ENCODE measurements at places on chromosomes 7 and 10.

DNA sequence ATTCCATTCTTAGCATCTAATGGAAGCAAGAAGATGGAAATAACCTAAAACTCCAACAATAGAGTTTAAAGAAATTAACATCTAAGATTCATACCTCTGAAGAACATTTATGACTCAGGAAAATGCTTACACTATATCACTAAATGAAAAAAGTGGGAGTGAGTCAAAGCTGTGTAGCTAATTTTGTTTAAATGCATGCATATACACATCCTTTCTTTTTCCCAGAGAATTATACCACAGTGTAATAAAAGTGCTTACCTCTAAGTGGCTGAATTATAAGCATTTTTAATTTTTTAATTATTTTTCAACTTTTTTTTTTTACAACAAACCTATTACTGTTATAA is 44.3 kb downstream of the CCDC71L start:
- DNase-seq: no peak

DNA sequence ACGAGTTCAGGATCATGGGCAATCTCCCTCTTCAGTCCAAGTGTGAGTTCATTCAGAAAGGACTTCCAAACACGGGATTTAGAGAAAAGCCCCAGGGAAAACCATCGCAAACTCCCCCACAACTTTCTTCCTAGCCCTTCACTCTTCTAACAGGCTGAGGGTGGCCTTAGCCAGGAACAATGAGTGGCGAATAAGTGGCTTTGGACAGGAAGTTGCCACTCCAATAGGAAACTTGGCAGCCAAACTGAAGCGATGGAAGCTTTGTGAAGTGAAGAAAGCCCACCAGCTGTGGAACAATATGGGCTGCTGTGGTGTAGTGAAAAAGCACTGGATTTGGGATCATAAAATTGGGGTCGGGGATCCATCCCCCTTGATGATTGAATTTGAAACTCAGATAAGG is 193.2 kb downstream of the TEX36 start:
- no peak for DNase-seq

DNA sequence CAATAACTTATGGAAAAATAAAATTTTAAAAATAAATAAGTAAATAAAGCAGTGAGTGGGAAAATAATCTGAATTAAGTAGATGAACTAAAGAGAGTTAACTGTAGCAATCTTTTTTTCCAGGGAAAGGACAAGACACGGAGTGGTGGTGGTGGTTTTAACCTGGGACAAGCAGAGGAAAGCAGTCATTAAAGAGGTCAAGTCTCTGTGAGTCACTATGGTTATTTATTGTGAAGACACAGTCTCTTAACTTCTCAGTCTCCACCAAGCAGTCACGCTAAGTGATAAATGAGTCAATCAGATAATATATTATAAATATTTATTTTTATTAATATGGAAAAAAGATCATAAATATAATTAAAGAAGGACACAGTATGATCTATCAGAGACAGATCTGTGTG is 228.1 kb upstream of the MEOX2 start:
- DNase-seq: no peak

DNA sequence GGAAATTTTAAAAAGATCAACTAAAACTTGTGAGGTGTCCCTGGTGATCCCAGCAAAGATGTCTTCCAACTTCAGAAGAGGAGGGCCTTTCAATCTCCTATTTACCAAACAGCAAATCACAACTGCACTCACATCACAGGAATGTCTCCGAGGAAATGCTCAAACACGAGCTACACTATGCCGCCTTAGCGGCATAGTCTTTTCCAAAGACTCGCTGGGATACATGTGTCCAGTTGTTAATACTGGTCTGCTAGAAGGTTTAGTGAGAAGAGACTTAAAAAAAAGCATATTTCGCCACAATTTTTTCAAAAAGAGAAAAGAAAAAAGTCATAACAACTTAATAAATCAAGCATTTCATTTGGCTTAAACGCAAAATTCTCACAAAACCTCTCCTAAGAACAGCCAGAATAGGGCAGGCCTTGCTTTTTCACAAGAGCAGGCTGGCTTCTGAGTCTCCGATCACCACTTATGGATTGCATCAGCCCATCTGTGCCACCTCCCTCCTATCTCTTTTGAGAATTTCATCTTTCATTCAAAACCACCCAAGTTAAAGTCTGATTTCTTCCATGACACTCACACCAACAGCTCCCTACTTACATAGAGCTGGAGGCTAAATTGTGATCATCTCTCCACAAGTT is 66.1 kb downstream of the GNA12 start:
- DNase-seq: no peak
